Pulmonary artery endothelial cell (primary cell): ENCODE measurements at places on chromosomes 5 and 9. TPM values are rescaled to one million over a fixed set of nuclear protein-coding genes. Genes with fewer than 3 reads are reported as not detected.

The PCDHA12 gene
- 0.07 TPM in 1 of 2 replicates, not detected in the other for total RNA-seq

The PCDHAC1 gene
- total RNA-seq: 0.07 TPM in 2 replicates

The ENHO gene
- 0.07 TPM in 1 of 2 replicates, not detected in the other for total RNA-seq

The SLC46A2 gene
- total RNA-seq: not detected in 2 replicates

The NEUROG1 gene
- total RNA-seq: not detected in 2 replicates

The BNC2 gene
- total RNA-seq: 12.8 and 16.8 TPM in 2 replicates

The SLC45A2 gene
- total RNA-seq: 0.13 TPM in 1 of 2 replicates, not detected in the other

The ADGRD2 gene
- not detected in 2 replicates for total RNA-seq

The WHRN gene
- 0.14 and 0.20 TPM in 2 replicates for total RNA-seq

The PCDHGA2 gene
- 0.79 and 0.92 TPM in 2 replicates for total RNA-seq

The IL4 gene
- total RNA-seq: not detected in 2 replicates

The SLC36A2 gene
- not detected in 2 replicates for total RNA-seq

The BBLN gene
- 20.6 and 31.5 TPM in 2 replicates for total RNA-seq

The C8G gene
- total RNA-seq: 0.67 TPM in 1 of 2 replicates, not detected in the other

The CARD9 gene
- total RNA-seq: 0.59 and 1.1 TPM in 2 replicates

The UBE2QL1 gene
- total RNA-seq: under 0.01 TPM in 1 of 2 replicates, not detected in the other

The GRK6 gene
- total RNA-seq: 28.3 and 37.7 TPM in 2 replicates

The ARL14EPL gene
- 0.13 and 0.39 TPM in 2 replicates for total RNA-seq
